ENCODE measurements at places on chromosomes 13 and 19.
A peak's percentile ranks its signal among the peaks of the same experiment; 100 is the strongest.

GRCh38 chr13:21137696-21138095 lies 38.7 kb downstream of the SKA3 start:
- no peak for DNase-seq

DNA sequence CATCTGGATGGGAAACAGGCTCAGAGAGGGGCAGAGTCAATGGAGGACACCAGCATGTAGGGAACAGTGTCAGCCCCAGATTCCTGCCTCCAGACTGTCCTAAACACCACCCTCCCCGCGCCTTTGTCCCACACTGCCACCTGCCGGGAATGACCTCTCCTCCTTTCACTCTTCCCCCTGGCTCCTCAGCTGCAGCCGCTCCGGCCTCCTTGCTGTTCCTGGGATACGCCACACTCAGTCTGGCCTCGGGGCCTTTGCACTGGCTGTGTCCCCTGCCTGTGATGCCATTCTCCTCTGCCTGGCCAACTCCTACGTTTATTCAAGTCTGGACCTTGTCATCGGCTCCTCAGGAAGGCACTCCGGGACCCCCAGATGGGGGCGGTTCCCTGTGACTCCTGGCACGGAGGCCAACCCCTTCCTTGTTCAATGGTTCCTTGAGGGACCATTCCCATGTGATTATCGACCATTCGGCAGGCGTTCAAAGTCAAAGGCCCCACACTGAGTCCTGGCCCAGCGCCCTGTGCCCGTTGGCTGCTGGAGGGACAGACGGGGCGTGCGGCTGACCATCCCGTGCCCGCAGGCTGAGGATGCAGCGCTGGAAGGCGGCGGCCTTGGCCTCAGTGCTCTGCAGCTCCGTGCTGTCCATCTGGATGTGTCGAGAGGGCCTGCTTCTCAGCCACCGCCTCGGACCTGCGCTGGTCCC lies 15.8 kb downstream of the FUT6 start:
- DNase-seq = no peak

GRCh38 chr19:7899751-7900378 lies 3.8 kb upstream of the MAP2K7 start:
- no peak for DNase-seq

DNA sequence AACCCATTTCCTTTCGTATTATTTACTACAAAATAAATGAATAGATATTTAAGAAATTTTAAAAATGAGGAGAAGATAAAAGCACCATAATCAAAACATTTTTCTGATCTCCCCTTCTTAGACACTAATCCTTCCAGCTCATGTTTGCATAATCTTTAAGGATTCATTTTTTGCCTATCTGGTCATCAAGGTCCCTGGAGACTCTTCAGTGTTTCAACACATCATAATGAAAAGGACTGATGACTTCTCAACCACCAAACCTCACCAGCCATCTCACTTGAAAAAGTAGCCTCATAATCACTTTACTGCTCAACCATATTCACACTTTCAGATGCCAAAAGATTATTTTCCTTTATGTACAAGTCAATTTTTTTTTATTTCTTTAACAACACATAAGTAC lies 80.1 kb downstream of the DCLK1 start:
- DNase-seq = no peak

GRCh38 chr19:41744850-41745249 lies 10.5 kb upstream of the CEACAM6 start:
- DNase-seq = peak; percentile 39

DNA sequence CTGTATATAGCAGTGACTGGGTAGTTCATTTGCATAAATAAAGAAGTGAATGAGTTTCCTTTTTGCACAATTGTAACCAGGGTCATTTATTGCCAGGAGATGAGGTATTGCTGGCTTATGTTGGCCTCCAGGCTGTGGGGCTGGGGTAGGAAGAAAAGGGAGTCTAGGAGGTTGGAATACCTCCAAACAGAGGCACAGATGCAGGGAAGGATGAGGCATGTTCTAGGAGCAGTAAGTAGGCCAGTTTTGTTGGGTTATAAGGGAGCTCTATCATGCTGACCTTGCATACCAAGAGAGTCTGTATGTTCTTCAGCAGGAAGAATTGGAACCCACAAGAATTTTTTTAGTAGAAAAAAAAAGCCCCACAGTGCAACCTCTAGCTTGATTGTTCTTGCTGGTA lies 17.2 kb upstream of the CYSLTR2 start:
- no peak for DNase-seq

GRCh38 chr13:27290715-27291114 lies 20.1 kb downstream of the RASL11A start:
- no peak for DNase-seq

DNA sequence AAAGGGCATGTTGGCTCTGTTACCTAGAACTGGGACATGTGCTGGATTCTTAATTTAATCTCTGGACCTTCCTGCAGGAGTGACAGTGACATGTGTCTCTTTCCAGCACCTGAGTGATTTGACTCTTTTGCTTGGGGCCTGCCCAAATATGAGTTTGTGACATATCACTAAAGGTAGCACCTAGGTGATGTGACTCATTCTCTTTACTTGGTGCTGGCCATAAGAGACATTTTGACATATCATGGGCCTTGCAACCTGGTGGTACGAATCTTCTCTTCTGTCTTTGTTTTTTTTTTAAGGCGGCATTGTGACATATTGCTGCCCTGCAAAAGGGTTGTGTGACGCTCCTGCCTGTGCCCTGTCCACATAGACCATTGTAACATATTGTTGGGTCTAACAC lies 65.9 kb upstream of the ZNF43 start:
- no peak for DNase-seq

GRCh38 chr13:35293579-35294226 lies 182.8 kb downstream of the MAB21L1 start:
- DNase-seq = no peak

DNA sequence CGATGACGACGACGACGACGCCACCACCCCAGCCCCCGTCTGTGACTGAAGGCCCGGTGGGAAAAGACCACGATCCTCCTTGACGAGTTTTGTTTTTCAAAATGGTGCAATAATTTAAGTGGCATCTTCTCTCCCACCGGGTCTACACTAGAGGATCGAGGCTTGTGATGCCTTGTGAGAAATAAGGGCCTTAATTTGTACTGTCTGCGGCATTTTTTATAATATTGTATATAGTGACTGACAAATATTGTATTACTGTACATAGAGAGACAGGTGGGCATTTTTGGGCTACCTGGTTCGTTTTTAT lies 2.5 kb downstream of the KLF2 start:
- no peak for DNase-seq

- DNase-seq = no peak
Measured at GRCh38 chr19:42165146-42165545, 32.9 kb upstream of the POU2F2 start.

DNA sequence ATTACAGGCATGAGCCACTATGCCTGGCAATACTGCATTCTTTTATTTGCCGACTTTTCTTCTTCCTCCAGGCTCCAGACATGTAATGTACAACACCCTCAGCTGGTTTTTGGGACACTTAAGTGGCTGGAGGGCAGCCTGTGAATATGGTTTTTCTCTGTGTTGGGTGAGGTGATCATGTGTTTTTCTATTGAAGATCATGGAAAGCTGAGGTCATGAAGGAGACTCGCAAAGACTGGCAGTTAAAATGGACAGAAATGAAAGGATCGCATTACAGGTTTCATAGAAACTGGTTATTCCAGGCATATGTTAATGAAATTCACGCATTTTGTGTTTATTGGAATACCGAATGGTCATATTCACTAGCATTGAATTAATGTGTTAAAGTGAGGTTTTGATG lies 85.2 kb upstream of the RNF113B start:
- DNase-seq = no peak

DNA sequence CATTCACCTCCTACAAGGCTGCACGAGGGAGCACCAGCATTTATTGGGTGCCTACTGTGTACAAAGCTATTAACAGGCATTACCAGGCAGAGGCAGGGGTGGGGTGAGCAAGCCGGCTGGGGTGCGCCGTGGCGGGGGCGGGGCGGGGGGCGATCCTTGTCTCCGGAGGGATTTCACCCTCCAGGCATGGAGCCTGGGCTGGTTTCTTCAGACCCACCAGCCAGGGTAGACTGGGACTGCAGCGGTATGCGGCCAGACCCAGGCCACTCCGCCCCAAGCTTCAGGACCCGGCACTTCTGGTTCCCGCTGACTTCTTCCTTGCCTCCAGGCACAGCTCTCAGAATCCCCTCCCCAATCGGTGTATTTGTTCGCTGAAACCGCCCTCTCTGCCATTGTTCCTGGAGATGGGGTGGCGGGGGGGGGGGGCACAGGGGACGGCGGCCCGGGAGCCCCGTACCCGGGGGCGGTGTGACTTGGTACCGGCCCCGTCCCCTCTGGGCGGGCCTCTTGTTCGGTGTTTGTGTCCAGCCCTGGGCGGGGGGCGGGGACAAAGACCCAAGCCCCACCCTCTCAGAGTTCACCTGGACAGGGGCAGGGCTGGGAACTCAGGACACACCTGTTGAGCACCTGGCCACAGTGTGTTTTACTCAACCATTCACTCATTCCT lies 14.4 kb downstream of the TJP3 start:
- no peak for DNase-seq

DNA sequence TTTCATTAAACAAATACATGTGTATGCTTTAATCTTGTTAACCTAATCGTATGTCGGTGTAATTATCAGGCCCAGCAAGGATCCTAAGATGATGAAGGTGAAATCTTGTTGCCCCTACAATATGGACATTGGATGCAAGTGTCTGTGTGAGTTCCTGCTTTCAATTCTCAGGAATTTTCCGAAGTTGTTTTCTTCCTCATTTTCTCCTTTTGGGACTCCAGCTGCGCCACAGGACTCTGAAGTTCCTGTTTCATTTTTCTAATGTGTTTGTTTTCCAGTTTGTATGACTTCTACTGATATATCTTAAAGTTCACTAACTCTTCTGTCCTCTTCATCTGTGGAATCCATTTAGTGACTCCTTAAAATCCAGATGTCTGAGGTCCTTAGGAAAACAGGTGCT lies 11.9 kb upstream of the OR7D2 start:
- DNase-seq = no peak

GRCh38 chr19:29530540-29531457 lies 5.0 kb downstream of the VSTM2B start:
- no peak for DNase-seq

GRCh38 chr13:48582084-48582483 lies 49.2 kb upstream of the RCBTB2 start:
- no peak for DNase-seq
